ENCODE measurements at places on chromosomes 2 and 18. TPM values are rescaled to one million over a fixed set of nuclear protein-coding genes. Genes with fewer than 3 reads are reported as not detected.

- no peak for DNase-seq
Observed at GRCh38 chr2:57333221-57333620, 713.4 kb upstream of the VRK2 start.

DNA sequence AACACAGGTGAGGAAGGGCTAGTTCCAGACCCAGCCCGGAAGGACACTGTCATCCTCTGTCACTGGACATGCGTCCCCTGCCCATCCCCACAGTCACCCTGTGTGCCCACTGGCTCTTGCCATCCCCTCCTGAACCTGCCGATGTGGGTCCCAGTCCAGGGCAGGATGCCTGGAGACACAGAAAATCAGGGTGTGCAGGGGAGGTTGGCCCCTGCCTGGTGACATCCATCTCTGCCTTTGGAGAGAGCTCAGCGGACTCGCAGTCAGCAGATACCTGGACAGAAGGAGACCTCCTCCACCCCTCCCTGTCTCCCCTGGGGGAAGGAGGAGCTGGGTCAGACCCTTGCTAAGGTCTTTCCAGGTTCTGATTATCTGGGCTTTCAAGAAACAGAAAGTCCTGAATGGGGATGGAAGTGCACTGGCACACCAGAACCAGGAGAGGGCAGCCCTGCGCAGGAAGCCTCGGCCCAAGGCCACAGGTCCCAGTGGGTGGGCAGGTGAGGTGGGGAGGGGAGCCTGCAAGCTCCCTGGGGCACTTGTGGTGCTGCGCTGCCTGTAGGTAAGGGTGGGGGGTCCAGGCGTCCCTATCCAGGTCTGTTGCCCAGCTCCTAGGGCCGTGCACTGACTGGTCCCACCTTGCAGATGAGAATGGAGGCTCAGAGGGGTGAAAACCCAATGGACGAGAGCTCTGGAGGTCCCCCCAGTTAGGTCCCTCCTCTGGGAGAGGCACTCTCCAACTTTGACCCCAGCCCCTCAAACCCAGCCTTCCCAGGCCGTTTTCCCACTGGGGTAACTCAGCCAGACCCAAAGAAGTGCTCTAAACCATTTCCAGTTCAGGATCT lies 9.7 kb upstream of the OTOS start:
- DNase-seq = no peak

- no peak for DNase-seq
Observed at GRCh38 chr2:16716024-16716423, 50.4 kb upstream of the CYRIA start.

DNA sequence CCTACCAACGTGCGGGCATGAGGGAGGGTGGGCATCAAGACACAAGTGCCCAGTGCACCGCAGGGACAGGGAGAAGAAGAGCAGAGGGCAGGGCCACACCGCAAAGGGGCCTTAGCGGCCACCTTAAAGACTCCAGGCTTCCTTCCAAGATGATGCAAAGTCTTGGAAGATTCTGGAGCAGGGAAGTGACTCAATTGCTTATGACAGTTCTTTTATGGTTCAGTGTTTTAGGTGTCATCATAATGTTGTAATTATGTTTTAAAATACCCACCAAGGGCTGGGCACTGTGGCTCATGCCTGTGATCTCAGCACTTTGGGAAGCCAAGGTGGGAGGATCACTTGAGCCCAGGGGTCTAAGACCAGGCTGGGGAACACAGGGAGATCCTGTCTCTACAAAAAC lies 44.5 kb upstream of the SEMA4C start:
- DNase-seq = no peak

DNA sequence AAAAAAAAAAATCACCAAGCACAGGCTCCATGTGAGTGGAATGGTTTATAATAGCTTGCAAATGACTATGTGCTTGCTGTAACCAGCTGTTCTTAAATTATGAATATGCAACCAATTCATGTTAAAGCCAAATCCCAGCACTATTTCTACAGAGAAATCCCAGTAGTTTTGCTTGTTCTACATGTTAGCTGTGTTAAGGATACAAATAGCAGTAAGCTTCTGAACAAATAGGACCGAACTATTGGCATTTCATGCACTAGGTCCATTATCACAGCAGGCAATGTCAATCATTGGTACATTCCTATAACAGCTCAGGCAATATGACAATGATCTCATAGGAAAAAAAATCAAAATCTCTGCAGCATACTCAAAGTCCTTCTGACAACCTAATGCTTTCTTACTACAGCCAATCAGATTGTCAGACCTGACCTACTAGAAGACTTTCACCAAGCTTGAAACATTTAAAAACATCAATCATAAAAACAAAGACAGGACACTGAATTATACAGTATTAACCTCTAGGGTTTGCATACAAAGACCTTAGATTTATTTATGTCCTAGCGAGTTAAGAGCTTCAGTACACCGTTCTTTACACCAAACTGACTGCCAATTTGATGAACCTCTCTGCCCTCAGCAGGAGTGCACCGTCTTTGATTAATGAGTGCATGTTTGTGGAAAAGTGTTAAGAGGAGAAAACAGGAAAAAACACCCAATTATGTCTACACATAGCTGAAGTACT lies 6.4 kb downstream of the BAZ2B start:
- no peak for DNase-seq

GRCh38 chr2:10415048-10415447 lies 33.1 kb downstream of the ODC1 start:
- peak; percentile 11 for DNase-seq

GRCh38 chr18:55509631-55510324 lies 78.2 kb downstream of the TCF4 start:
- DNase-seq = no peak

DNA sequence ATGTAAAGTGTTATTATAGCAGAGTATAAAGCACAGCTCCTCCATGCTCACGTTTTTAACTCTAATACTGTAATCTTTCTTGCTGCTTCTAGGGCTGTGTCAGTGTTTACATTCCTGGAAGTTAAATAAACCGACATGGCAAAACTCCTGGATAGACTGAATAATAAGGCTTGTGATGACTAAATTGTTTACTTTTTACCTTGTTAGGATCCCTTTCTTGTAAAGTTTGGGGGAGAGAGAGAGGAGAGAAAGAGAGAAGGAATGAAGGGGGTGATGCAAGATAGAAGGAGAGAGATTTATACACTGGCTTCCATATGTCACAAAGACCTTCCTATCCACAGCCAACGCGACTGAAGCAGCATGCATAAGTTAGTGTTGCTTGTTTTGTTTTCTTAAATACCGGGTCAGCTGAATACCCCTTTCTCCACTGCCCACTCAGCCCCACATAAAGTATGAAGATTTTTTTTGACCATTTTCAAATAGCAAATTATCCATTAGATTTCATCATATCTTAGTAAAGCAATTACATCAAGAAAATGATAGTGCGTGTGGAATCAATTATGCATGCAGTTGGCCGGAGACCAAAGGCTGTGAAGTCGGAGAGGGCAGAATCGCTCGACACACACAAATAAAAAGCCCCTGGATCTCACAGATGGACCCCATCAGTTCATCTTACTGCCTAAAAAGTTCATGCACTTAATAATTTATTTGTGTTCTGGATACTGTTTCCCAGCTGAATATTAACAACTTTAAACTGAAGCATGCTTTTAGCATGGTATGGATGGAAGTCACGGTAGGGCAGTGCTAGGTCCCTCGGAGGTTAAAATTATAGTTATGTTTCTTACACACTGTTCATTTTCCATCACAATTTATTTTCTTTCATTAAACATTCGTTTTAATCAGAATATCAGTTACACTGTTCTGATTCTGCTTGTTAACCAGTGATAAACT lies 20.1 kb downstream of the BCL11A start:
- DNase-seq = no peak

GRCh38 chr2:88885275-88885674 lies 193.8 kb downstream of the RPIA start:
- no peak for DNase-seq

DNA sequence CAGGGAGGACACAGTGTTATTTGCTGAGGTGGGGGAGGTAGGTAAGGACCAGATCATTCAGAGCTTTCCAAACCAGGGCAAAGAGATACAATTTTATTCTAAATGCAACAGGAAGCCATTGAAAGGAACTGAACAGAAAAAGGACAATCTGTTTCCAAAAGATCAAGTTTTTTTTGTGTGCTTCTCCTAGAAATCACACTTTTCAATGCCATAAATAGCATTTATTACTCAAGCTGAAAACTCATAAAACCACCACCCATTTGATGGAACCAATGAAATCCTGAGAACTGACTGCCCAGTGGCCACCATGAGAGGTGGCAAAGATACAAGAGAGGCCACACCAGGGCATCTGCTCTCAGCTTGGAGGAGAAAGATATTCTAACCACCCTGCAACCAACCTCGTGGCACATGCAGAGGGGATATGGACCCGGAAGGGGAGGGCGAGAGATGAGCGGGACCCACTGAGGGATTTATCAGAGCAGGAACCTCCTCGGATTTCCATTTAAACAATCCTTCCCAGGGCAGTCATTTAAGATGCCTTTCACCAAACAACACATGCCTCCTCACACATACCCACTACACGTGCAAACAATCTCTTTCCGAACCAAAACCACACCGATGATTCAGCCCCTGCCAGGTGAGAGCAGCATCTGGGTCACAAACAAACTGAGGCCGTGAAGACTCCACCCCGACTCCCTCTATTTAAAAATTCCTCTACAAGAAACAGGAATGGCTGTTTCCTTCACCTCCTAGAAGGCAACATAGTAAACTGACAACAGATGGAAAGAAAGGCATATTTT lies 8.8 kb downstream of the CYB5A start:
- no peak for DNase-seq

- DNase-seq = no peak
Observed at GRCh38 chr2:62424899-62425298, 81.1 kb downstream of the TMEM17 start.

DNA sequence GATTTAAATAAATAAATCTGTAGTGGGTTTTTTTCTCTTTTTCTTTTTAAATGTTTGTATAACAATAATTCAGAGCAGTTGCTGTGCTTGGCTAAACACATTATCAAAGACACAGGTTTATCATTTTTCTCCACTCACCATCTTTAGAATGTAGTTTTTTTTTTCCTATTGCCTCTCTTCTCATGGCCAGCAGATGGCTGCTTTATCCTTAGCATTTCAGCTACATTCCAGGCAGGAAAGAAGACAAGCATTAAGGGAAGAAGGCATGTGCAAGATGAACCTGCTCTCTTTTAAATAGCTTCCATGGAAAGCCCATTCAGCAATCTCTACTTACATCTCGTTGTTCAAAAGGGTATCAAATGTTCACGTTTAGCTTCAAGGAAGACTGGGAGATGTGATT lies 42.6 kb downstream of the ARHGAP15 start:
- no peak for DNase-seq

DNA sequence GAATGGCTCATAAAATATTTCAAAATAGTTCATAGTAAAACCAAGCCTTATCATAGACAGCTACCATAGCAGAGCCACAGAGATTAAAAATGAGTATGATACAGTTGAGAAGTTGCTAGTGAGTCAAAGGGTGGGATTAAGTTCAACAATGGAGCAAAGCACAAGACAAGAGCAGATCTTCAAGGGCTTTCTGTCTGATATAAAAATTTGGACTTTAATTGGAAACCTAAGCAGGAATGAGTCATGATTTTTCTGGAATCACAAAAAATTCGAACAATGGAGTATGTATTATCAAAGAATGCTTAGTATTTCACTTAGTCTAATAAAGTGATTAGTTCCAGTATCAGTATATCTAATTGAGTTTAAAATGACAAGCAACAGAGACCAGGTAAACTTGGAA lies 487.3 kb upstream of the NETO1 start:
- DNase-seq = no peak

DNA sequence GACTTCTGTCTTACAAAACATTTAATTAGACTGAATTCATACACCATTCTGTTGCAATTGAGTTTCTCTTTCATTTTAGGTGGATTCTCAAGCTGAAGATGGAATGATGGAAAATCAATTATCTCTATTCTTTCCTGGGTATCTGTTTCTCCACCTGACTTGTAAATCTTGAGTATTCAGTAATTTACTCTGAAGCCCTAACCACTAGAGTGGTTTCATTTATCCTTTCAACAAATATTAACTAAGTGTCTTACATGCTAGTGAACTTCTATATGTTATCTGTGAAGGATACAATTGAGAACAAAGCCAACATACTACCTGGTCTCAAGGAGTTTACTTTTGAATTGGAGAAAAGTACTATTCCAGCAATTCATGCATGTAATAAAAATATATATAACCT lies 94.1 kb upstream of the ZNF804A start:
- no peak for DNase-seq

DNA sequence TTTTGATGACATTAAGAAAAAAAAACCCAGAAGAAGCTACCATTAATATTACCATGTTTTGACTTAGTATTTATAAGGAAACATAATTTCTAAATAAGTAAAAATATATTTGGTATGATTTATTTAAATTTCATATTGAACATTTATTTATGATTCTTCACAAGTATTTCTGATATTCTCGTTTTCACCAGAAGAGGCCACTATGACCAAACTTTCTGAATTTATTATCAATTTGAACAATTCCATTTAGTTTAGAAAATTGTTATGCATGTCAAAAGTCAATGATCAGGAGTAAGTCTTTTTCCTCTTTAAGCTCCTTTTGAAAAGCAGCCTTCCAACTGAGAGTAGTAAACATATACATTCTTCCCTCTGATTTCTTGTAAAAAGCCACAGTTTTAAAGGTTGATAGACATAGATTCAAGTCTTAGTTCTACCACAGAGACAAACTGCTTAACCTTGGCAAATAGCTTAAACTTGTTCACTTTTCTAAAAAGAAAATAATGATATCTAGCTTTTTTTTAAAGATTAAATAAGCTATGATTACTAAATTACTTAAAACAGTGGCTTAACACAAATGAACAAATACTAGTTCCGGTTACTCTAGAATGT lies 329.9 kb downstream of the TRIB2 start:
- no peak for DNase-seq

GRCh38 chr2:12928775-12929401 lies 212.2 kb downstream of the TRIB2 start:
- DNase-seq = no peak

- no peak for DNase-seq
Observed at GRCh38 chr2:232584238-232584637, 33.7 kb downstream of the EIF4E2 start.

GRCh38 chr18:64416990-64417389 lies 268.1 kb upstream of the LINC00305 start:
- DNase-seq = no peak

DNA sequence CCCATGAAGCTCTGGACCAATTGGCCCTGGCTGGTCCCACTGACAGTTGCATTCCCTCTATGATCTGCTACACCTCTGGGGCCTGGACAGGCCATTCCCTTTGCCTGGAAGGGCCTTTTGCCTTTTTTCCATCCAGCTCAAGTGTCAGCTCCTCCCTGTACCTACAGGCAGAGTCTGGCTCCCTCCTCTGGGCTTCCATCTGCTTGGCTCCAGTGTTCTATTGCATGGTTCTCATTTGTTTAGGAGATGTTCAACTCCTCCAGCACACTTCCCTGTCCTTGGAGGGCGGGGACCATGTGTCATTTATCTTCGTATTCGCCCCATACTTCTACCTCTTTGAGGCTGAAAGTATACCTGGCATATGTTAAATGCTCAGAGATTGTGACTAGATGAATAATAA lies 61.1 kb downstream of the PRKCE start:
- DNase-seq = no peak

The GCKR gene
- not detected for total RNA-seq

The ABCG8 gene
- total RNA-seq = 0.32 TPM

The IL36G gene
- not detected for total RNA-seq

The IL1F10 gene
- not detected for total RNA-seq

The NPC1 gene
- total RNA-seq = 10.9 TPM

The MAB21L4 gene
- total RNA-seq = not detected

The DSG1 gene
- 0.68 TPM for total RNA-seq

The EMILIN1 gene
- total RNA-seq = 25.8 TPM

The POTEJ gene
- total RNA-seq = not detected

Measured in Right ventricle myocardium inferior (tissue), 1 donor.